ENCODE measurements at places on chromosomes 1 and 21.

DNA sequence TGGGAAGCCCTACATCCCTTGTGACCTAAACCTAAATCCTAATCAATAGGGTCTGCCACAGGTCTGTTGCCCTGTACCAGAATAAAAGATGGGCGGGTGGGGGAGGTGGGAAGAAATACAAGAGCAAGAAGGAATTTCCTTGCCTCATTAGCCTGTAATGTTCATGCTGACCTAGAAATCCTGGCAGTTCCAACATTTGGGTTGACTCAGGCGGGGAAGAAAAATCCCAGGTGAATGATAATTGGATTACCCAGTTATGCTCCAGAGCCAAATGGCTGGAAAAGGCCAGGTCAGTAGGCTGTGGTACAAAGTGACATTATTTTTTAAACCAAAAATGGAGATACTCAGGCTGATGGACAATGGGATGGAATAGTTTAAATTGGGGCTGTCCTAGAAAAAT, 27.3 kb upstream of the A3GALT2 start:
- no peak for DNase-seq

DNA sequence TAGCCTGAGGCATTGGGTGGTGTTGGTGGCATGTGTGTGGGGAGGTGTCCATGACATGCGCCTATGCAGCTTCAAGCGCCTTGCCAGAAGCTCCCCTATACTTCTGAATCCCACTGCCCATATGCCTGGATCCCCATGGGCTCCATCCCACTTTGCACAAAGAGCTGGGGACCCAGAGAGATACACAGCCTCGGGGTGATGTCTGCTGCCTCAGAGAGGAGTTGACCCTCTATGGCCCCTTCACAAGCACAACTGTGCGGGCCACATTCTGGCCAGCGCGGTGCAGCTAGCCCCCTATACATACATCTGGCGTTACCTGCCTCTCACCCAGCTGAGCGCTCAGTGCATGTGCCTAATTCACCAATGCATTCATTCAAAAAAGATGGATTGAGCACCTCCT, 9.6 kb upstream of the PTPRF start:
- DNase-seq = no peak

GRCh38 chr1:84488107-84488506, 9.0 kb downstream of the RPF1 start:
- no peak for DNase-seq

DNA sequence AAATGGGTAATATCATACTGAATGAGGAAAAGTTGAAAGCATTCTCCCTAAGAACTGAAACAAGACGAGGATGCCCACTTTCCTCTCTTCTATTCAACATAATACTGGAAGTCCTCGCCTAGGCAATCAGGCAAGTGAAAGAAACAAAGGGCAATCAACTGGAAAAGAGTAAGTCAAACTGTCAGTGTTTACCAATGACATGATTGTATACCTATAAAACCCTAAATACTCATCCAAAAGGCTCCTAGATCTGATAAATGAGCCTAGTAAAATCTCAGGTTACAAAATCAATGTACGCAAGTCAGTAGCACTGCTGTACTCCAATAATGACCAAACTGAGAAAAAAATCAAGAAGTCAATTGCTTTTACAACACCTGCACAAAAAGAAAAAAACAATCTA, 575.8 kb upstream of the PRMT6 start:
- DNase-seq = no peak

- DNase-seq = no peak
Observed at GRCh38 chr1:160179336-160179735, 11.0 kb upstream of the CASQ1 start.

GRCh38 chr21:36788120-36788638, 89.3 kb downstream of the SIM2 start:
- no peak for DNase-seq

- no peak for DNase-seq
Observed at GRCh38 chr1:24284156-24284471, 35.0 kb upstream of the GRHL3 start.

- no peak for DNase-seq
Observed at GRCh38 chr1:62593825-62594394, 3.4 kb upstream of the ANGPTL3 start.

- DNase-seq = no peak
Observed at GRCh38 chr1:235834620-235835019, 32.1 kb downstream of the LYST start.

- peak; percentile 76 for DNase-seq
Observed at GRCh38 chr1:58815069-58815685, 31.3 kb upstream of the JUN start.

DNA sequence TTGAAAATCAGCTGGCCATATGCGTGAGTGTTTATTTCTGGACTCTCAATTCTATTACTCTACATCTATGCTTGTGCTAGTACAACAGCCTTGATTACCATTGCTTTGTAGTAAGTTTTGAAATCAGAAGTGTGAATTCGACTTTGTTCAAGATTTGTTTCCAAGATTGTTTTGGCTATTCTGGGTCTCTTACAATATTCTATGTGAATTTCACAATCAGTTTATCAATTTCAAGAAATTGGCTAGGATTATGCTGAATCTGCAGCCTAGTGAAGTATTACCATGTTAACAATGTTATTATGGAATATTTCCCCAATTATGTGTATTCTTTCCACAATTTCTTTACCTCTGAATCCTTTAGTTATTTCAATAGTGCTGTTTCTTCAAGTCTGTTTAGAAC, 19.5 kb downstream of the SFPQ start:
- no peak for DNase-seq

DNA sequence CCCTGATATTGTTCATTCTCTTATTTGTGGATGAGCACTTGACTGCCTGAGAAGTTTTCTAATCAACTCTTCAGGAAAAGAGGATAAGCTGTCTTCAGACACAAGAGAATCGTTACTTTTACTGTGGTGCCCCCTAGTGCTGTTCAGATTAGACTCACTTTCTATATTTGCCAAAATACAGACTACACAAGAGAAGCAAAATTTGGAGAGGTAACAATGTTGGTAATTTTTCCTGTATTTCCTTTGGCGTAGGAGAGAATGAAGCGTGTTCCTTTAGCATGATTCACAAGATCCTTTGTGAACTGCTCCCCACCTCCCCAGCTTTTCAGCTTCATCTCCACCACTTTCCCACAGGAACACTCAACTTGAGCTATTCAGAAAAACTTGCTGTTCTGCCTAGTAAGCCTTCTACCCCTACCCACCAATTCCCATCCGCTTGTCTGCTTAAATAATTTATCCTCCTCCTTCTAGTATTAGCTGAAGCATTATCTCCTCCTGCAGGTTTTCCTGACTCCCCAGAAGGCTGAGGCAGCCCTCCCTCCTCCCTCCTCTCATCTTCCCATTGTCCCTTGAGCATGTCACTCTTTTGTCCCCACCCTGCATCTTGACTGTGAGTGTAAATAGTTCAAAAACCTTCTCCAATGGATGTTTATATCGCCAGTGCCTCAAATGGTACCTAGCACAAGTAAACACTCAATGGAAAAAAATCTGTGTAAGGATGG, 4.5 kb downstream of the TNFSF4 start:
- peak; percentile 58 for DNase-seq

- DNase-seq = no peak
Observed at GRCh38 chr21:29151931-29152330, 21.5 kb downstream of the MAP3K7CL start.
